ENCODE measurements at places on chromosomes 16 and 17.
A peak's percentile ranks its signal among the peaks of the same experiment; 100 is the strongest.

DNA sequence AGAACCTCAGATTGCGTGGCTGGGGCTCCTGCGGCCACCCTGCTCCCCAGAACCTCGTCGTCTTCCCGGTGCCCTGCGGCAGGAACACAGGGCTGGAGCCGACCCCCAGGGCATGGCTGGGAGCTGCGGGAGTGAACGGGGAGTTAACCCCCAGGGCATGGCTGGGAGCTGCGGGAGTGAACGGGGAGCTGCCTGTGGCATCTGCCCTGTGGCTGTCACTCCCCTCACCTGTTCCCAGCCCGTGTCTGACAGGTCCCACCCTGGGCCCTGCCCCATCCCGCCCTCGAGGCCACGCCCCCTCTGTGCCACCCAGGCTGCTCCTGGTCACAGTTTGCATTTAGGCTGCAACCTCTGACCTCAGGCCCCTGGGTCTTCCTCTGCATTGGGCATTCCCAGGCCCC, 39.4 kb upstream of the ACSF3 start:
- no peak for DNase-seq

- DNase-seq: no peak
Observed at GRCh38 chr16:4393240-4393600, 21.6 kb downstream of the VASN start.

GRCh38 chr17:45022655-45023339, 28.6 kb downstream of the DCAKD start:
- no peak for DNase-seq

DNA sequence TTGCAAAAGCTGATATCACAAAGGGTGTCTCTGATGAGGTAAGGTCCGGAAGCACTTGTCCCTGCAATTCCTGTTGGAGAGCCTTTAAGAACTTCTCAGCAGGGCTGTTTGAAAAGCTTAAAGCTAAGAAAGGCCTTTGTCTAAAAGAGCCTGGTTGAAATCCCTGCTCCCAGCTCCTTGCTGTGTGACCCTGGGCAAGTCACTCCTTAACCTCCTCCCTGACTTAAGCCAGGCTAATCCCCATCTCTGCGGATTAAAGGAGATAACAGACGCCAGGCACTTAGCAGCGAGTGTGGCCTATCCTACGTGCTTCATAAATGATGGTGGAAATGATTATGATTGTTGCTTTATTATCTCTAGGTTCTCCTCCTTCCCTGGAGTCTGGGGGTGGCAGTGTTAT, 368.0 kb upstream of the RBFOX1 start:
- no peak for DNase-seq

GRCh38 chr17:73093286-73093685, 798 bp upstream of the SLC39A11 start:
- no peak for DNase-seq

- no peak for DNase-seq
Observed at GRCh38 chr17:52157603-52158449, 688 bp downstream of the CA10 start.

DNA sequence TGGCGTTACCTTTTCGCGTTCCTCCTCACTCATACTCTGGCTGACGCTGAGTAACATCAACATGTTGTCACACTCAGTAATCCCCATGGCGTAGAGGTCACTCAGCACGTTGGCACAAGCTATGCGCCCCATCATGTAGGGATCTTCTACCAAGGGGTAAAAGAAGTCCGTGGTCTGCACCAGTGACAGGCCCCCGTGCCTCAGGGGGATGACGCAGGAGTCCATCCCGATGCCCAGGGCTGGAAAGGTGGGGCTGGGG, 596 bp downstream of the SEPHS2 start:
- DNase-seq: no peak

GRCh38 chr17:78144147-78144719, 2.0 kb upstream of the C17orf99 start:
- DNase-seq: no peak

DNA sequence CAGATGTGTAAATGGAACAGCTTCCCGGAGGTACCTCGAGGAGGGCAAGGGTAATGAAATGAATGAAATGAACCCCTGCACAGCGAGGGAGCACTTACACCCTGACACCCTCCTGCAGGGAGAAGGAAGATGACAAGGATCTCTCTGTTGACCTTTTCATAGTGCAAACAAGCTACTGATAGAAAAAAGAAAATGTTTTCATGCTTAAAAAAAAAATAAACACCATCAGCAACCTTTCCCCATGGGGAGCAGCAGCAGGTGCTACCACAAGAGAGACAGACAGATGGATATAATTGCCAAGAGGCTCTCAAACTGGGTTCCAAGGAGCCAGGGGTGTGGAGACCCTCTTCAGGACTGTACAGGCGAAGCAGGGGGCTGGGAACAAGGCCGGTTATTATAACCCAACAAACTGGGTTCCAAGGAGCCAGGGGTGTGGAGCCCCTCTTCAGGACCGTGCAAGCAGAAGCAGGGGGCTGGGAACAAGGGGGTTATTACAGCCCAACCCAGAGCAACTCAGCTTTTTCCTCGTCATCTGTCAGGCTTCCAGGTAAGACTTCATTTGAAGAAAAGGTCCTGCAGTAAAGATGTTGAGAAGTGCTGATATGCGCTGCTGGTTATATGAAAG, 718 bp upstream of the RPH3AL start:
- no peak for DNase-seq

GRCh38 chr16:49464877-49465504, 91.4 kb downstream of the C16orf78 start:
- DNase-seq: peak; percentile 66

- no peak for DNase-seq
Observed at GRCh38 chr16:89999831-90000574, 19.3 kb downstream of the DBNDD1 start.

- no peak for DNase-seq
Observed at GRCh38 chr16:49708491-49708890, 147.4 kb downstream of the ZNF423 start.

DNA sequence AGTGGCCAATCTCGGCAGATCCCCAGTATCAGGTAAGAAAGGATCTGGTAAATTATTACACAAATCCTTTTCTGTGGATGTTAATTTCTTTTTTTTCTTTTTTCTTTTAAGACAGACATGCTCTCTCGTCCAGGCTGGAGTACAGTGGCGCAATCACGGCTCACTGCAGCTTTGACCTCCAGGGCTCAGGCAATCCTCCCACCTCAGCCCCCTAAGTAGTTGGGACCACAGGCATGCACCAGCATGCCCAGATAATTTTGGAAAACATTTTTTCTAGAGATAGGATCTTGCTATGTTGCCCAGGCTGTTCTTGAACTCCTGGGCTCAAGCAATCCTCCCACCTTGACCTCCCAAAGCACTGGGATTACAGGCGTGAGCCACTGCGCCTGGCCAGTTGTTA, 54.0 kb downstream of the GAS7 start:
- no peak for DNase-seq

DNA sequence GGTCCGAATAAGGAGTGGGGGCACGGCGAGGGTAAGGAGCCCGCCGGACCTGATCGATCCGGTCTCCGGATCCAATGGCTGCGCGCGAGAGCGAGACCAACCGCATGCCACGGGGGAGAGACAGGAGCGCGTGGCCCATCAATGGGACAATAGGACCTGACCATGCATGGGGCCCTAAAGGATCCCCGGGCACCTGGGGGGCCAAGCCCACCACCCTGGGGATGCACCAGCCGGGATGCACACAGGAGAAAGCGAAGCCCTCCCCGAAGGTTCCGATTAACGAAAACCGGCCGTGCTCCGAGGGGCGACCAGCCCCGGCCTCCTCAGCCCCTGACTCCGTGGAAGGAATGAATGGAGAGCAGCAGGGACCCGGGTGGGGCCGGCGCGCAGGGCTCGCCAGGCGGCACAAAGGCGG, 525 bp downstream of the JPT1 start:
- DNase-seq: peak; percentile 57

DNA sequence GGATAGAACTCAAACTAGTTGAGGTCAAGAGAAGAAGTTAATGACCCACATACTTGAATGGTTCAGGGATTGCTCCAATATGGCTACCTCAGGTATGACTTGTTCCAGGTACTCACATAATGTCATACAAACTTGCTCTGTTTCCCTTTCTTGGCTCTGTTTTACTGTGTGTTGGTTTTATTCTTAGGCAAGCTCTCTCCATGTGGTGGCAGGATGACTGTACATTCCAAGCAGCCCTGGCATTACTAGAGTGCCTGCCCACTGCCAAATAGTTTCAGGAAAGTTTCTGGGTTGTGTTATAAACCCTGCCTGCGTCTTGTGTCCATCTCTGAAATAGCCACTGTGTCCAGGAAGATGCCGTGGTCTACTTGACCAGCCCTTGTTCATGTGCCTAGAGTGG, 476.8 kb downstream of the SHISA9 start:
- no peak for DNase-seq

DNA sequence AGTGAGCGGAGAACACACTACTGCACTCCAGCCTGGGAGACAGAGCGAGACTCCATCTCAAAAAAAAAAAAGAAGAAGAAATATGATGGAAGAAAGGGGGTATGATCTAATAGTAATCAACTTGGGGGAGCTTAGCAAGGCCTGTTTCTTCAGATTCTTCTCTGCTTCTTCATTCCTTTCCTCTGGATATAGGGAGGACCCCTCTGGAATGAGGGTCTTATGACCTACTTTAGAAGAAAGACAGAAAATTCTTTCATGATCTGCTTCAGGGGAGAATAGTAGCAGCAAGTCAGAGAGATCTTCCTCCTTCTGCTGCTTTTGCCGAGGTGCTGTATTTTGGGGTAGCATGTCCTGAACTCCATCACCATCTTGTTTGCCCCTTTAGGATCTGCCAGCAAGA, 44.9 kb upstream of the ETV4 start:
- DNase-seq: no peak

DNA sequence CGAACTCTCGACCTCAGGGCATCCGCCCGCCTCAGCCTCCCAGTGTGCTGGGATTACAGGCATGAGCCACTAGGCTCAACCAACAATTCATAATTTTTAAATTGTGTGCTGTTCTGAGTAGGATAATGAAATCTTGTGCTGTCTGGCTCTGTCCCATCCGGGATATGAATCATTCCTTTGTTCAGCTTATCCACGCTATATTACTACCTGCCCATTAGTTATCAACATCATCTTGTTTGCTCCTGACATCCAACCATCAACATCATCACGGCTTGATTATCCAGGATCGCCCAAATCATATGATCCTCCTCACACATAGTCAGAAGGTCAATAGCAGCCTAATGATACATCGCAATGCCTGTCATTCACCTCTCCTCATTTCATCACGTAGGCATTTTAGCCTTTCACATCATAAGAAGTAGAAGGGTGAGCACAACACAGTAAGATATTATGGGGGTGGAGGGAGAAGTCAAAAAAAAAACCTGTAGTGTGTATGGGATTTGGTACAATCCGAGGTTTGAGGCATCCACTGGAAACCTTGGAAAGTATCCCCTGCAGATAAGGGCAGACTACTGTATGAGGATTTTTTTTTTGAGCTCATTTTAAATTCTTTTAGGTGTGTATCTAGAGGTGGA, 77.0 kb upstream of the SIAH1 start:
- DNase-seq: no peak

DNA sequence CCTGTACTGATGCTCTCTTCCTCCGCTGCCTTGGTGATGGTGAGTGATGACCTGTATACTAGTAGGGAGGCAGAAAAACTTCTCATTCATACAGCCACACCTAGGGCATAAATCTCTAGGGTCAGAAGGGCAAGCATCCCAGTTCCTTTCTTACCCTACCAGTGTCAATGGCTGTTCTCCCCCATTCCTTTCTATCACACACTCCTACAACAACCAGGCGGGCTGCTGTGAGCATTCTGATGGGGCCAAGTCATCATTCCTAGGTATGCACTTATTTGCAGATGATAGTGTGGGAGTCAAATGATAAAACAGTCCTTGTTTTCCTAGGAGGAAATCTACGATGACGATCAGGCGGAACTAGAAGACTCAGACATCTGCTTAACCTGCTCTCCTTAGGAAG, 14.0 kb upstream of the SLC6A4 start:
- DNase-seq: no peak

GRCh38 chr16:16015849-16016248, 66.4 kb downstream of the ABCC1 start:
- DNase-seq: no peak

GRCh38 chr17:19386974-19387920, at the start of gene MFAP4:
Gene MFAP4 (minus strand): TSS chr17:19387190. CDS start chr17:19387155, 35 bp downstream.
- no peak for DNase-seq

DNA sequence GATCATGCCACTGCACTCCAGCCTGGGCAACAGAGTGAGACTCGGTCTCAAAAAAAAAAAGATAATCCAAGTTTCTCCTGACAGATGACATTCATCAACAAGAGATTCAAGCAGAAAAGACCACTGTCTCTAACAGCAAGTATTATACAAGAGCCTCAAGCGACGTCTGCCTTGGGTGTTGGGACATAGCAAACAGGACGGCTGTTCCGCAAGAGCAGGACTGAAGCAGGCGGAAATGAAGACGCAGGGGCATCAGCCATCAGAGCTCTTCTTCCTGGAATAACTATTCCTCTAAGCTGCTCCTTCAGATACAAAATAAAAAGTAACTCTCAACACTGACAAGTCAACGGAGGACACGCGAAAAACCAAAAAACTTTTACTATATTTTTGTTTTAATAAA, 54.0 kb downstream of the ANKRD11 start:
- no peak for DNase-seq

DNA sequence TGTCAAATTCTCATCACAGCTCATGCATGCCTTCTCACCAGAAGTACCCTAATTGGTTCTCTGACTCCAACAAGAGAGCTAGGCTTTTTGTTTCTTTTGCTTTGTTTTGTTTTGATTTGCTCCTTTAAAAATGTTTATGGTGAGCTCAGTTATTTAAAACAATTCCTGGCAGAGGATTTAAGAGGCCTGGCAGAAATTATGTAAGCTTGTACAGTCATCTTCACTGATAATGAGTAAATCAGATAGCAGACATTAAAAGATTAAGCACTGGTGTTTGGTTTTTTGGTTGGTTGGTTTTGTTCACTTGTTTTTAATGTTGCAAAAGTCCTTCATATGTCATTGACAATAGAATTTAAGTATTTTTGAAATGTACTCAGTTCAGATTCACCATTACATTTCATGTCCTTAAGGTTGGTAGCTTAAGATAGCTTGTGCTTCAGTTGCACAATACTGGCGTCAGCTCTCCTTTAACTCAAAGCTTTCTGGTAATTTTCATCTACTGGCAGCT, 378.9 kb downstream of the CDH13 start:
- DNase-seq: no peak

DNA sequence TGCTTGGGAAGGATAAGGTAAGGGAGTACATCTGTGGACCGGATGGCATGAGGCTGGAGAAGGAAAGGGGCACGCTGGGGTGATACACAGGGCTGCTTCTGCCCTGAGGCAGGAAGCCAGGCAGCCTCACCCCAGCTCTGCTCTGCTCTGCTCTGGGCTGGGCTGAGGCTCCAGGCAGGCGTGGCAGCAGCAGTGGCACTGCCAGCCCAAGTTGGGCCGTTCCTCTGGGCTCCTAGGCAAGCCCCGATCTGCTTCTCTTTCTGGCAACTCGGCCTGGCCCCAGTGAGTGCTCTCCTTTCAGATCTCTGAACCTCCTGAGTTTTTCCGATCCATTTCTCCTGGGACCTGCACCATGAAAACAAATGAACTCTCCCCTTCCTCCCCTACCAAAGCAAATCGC, 44.9 kb downstream of the VAC14 start:
- DNase-seq: no peak

- DNase-seq: no peak
Observed at GRCh38 chr17:27995554-27995953, 46.9 kb upstream of the NLK start.

GRCh38 chr17:78748730-78749317, 33.2 kb downstream of the CYTH1 start:
- DNase-seq: peak; percentile 53
